ENCODE measurements at places on chromosomes 11 and 22.

DNA sequence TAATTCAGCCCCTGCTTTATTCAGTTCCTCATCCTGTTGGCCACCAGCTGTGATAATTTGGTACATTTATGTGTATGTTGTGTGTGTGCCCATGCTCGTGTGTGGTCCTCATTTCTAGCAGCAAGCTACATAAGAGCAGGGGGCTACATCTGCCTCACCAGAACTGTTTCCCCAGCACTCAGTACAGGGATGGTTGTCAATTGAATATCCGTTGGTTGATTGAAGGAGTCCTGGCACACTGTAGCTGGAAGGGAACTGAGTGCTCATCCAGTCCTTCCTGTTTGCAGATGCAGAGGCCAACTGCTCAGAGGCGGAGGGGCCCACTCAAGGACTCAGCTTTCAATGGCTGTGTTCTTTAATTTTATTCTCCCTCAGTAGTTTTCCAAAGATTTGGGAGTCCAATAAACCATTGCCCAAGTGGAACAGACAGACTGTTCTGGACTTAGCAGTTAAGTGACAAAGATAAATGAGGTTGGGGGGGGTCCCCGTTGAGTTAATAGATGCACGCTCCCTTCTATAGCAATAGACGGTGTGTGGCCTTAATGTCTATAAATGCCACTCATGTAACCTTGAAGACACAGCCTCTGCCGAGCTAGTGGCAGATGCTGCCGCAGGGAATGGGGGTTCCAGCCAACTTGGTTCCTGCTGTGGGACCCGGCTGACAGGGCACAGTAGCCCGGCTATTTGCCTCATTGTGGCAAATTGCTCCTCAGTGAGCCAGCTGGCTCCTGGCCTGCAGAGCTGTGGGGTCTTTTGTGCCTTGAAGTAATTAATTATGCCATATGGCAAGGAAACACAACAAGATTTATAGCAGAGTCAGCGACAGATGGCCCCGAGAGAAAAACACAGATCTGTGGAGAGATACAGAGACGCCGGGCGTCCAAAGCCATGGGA is 71.4 kb upstream of the GRK3 start:
- DNase-seq, result no peak

DNA sequence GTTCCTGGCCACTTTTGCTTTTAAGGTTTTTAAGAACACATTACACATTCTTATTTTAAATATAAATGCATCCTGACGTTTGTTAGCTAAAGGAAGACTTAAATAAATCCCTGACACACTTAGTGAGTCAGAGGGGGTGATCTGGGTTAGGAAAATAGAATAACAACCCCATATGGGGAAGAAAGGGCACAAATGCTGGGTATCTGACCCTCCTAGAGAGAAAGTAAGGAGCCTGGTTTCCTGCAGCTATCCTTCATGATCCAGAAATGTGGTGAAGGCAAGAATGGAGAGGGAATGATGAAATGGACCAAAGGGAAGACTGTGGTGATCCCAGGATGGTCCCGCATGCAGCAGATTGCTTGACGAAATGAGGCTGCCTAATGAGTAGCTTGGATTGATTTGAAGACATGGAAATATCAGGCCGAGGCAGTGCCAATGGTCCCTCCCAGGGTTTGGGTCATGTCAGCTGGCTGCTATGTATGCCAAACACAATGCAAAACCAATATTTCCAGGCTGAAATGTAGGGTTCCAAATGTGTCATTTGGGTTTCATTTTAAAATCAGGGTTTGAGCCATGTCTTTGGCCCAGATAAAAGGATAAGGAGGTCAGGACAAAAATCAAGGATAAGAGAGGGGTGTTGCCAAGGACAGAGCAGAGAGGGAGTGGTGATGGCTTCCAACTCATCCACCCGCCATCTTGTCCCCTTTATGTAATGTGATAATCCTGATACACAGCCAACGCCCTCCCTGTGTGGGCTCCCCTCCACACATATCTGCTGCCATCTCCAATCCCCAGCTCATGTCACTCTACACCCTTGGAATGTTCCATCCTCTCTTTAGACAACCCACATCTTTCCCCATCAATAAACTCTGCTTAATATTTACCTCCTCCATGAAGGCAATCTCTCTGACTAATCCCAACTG is 135.1 kb upstream of the PITPNB start:
- DNase-seq, result no peak

DNA sequence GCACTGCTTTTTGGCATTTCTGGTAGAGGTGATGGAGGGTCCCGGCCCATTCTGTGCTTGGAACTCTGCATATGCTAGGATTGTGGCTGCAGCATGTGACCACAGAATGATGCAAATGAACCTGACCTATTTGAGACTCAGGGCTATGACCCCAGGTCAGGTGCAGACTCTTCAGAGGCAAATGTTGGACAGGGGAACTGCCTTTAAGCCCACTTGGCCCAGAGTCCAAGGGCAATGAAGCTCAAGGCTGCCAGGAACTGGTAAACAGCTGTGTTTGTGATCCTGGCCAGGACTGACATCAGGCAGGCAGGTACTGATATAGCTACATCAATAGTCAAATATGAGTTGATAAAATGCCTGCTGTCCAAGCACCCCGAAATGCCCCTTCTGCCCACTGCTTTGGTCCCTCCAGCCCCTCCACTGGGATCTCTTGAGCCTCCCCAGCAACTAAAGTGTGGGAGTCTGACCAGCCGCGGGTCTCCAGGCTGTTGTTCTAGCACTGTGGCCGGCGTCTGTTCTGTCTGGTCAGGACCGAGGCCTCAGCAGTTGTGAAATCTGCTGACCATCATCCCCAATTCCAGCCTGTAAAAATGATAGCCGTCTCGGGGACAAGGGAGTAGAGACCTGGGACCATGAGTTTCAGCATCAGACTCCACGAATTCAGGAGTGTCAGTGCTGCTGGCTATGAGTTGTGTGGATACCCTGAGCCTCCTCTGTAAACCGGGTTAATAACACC is 82.4 kb upstream of the EIF3D start:
- no peak for DNase-seq

GRCh38 chr22:36285545-36285944 is 32.6 kb downstream of the APOL1 start:
- no peak for DNase-seq

DNA sequence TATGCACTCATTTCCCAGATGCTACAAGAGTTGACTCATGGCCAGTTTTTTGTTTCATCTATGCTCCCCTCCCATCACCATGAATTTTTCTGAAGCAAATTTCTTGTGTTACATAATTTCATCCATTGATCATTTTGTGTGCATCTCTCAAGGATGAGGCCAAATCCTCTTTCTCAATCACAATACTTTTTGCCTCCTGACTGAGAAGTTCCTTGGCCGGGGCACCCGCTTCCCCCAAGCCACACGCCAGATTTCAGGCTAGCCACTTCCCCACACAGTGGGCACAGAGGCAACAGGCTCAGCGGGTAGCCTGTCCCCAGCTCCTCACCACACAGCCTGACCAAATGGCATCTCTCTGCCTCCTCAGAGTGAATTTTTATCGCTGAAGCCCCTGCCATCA is 9.8 kb upstream of the DSCAML1 start:
- DNase-seq, result no peak

GRCh38 chr22:29011240-29012100 is 50.2 kb downstream of the C22orf31 start:
- no peak for DNase-seq

- no peak for DNase-seq
These were observed 1.3 kb upstream of the HBB start for GRCh38 chr11:5228124-5228523.

GRCh38 chr11:46445920-46446771 is 54.6 kb upstream of the CHRM4 start:
- no peak for DNase-seq

GRCh38 chr11:61168042-61168688 is 6.9 kb upstream of the VPS37C start:
- DNase-seq, result no peak

DNA sequence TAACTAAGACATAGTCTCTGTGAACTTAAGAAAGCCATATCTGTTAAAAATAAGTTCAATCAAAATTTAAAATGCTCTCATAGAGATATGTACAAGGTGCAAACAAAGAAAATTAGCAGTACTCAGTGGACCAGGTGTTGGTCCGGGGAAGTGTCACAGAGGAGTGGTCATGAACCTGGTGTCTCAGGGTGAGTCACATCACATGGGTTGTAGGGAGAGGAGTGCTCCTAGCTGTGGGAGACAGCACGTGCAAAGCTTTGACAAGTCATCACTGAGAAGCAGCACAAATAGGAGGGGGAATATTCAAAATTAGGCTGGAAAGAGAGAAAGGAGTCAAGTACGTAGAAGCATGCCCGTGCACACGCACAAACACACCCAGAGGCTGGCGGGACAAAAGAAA is 438.1 kb downstream of the NTM start:
- no peak for DNase-seq

- peak; percentile 21 for DNase-seq
These were observed 24.1 kb upstream of the FEZ1 start for GRCh38 chr11:125519860-125520834.

DNA sequence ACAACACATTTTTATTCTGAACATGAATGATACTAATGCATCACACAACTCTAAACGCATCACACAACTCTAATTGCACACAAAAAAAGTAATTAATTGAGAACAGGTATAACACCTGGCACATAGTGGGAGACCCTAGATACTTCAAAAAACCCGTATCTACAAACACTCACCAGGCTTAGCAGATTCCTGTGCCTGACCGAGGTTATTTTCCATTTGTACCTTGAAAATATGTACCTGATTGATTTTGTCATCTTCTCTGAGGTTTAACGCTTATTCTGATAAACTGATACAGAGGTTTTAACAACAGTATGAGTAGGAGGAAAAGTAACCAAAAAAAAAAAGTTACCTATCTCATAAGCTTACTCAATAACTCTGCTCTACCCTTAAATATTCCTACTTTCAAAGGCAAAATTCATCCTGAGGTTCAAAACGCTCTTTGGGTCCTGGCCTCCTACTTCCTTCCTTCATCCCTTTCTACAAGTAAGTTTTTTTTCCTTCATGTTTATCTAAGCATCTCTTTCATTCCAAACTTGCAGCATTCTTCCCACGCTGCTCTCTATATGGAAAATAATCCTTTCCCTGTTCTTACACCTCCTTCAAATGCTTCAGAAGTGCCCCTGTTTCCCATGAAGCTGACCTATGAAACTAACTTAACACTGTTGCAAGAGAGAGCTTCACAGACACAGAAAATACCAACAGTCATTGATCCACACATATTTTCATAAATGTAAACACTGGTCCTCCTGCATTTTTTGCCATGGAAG is 73.3 kb downstream of the ETS1 start:
- DNase-seq, result no peak

DNA sequence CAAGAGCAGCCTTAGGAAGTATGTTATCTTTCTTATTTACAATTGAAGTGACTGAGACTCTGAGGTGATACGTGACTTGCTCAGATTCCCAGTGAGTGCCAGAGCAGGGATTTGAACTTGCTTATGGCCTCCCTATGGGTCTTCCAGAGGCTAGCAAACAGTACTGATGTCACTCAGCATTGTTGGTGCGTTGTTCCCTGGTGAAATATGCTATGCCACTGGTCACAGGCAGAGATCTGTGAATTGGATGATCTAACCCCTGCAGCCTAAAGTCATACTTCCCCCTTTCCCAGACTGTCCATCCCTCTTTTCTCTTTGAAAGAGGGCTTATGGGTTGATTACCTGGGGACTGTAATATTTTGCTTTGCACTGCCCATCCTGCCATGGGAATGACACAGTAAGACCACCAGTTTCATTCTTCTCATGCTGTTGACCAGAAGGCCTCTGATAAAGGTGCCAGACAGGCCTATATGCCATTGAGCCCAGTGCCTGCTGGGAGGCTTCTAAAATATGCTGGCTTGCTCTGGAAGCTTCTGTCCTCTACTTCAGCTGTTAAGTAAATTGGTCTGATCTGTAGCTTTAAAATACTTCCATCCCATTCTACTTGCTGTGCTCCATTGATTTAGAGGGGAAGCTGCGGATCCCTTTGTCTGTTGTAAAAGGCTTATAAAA is 152.2 kb upstream of the E2F8 start:
- no peak for DNase-seq

- DNase-seq, result no peak
These were observed 140.2 kb upstream of the SESN3 start for GRCh38 chr11:95371153-95371552.

- peak; percentile 74 for DNase-seq
These were observed 5.3 kb downstream of the NEAT1 start for GRCh38 chr11:65427691-65428577.

DNA sequence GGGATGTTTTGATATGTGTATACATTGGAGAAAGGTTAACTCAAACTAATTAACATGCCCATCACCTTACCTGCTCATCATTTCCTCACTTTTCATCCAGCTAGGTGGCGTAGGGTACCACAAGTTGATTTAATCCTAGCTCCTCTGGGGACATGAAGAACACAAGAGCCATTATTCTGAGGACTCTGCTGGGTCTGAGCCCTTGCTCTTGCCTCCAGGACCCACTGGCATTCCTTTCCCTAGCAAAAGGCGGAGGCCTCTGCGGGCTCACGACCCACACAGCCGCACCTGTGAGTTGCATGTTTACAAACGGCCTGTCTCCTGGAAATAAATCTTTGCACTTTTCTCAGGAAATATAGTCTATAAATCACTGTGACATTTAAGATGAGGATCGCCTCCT is 871.9 kb downstream of the TBC1D22A start:
- DNase-seq, result no peak
